Globus pallidus (tissue), 1 donor: ENCODE measurements at places on chromosomes 1 and 21.

DNA sequence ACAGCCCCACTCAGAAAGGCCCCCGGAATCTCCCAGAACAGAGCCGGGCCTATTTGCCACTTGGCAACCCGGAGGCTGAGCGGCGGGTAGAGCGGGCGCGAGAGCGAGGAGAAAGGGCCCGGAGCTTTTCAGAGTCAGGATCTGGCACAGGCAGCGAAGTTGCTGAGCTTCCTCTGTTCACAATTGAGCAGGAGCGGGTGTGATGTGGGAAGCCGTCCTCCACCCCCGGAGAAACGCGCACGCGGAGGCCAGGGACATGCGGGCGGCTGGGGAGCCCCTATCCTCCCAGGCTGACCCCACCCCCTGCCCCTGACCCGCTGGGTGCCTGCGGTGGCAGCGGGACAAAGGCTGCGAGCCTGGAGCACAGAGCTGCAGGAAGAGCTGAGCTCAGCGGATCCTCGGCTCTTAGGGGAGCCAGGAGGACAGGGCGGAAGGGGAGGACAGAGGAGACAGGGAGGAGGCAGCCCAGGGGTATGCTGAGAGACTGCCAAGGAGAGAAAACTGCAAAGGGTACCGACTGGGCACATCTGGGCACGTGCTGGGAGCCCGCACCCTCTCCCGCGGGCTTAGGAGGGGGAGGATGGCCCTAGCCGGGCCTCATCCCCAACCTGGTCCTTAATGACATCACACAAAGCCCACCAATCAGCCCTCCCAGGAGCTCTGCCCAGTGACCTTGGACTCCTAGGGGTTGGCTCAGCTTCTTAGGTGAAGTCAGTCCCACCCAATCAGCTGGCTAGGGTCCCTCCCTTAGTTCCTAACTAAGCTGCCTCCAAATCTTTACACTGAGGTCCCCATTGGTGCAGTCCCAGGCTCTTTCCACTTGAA is 9.3 kb downstream of the KIF21B start:
- DNase-seq, result peak; percentile 77

DNA sequence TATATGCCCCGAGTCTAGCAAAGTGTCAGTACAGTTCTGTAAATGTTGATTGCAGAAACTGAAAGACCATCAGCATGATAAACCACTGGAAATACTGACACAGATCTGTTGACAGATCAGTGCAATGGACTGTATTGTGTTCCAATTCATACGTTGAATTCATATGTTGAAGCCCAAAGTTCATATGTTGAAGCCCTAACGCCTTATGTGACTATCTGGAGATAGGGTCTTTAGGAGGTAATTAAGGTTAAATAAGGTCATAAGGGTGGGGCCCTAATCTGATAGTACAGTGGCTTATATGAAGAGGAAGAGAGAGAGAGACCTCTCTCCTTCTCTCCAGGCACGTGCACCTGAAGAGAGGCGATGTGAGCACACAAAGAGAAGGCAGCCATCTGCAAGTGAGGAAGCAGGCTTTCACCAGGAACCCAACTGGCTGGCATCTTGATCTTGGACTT is 144.7 kb downstream of the MRPL39 start:
- no peak for DNase-seq

GRCh38 chr1:152497273-152497672 is 13.3 kb upstream of the LCE5A start:
- DNase-seq, result no peak

DNA sequence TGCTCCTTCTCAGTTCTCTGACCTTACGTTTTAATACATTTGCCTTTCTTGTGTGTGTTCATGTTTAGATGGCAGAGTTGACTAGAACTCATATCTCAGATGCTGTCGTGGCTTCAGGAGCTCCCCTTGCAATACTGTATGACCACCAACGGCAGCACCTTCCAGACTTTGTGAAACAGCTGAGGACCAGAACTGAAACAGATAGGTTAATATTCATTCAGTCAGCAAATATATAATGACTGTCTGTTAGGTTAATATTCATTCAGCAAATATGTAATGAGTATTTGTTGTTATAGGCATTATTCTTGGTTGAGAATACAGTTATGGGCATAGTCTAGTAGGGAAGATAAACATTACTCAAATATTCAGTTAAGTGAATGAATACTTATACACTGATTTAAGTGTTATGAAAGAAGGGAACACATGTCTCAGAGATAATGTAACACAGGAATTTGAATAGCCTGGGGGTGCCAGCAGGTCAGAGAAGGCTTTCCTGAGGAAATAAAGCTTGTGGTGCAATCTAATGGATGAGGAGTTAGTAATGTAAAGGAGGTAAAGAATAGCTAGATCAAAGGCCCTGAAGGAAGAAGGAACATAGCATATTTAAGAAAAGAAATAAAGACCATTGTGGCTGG is 88.5 kb downstream of the CEP350 start:
- no peak for DNase-seq

- DNase-seq, result no peak
Observed at GRCh38 chr1:100457683-100458082, 80.3 kb upstream of the GPR88 start.

DNA sequence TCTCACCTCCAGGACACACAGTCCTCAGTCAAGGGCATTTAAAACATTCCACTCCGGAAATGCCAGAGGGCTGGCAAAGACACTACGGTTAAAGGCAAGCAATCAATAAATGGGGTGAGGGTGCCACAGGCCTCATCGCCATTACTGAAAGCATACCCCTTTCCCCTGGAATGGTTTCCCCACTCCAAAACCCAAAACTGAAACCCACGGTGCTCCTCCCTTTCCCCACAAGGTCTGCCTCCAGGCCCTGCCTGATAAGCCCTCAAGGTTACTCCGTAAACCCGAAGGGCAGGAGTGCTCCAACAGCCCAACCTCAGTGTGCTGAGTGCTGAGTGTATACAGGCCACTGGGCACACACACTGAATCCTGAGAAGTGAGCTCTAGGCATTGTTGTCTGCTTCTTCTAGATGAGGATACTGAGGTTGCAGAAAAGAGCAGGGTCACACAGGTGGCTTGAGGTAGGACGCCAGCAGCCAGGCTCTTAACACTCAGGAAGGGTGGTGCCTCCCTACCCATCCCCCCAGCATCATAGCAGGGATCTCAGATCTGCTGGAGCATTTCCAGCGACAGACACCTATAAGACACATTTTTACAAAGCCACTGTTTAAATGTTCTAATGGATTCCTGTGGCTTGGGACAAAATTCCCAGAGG is 29.0 kb downstream of the SSBP3 start:
- DNase-seq, result no peak

GRCh38 chr1:191897134-191897533 is 261.1 kb upstream of the RGS18 start:
- no peak for DNase-seq

- no peak for DNase-seq
Observed at GRCh38 chr1:109929170-109929569, 18.5 kb downstream of the CSF1 start.

DNA sequence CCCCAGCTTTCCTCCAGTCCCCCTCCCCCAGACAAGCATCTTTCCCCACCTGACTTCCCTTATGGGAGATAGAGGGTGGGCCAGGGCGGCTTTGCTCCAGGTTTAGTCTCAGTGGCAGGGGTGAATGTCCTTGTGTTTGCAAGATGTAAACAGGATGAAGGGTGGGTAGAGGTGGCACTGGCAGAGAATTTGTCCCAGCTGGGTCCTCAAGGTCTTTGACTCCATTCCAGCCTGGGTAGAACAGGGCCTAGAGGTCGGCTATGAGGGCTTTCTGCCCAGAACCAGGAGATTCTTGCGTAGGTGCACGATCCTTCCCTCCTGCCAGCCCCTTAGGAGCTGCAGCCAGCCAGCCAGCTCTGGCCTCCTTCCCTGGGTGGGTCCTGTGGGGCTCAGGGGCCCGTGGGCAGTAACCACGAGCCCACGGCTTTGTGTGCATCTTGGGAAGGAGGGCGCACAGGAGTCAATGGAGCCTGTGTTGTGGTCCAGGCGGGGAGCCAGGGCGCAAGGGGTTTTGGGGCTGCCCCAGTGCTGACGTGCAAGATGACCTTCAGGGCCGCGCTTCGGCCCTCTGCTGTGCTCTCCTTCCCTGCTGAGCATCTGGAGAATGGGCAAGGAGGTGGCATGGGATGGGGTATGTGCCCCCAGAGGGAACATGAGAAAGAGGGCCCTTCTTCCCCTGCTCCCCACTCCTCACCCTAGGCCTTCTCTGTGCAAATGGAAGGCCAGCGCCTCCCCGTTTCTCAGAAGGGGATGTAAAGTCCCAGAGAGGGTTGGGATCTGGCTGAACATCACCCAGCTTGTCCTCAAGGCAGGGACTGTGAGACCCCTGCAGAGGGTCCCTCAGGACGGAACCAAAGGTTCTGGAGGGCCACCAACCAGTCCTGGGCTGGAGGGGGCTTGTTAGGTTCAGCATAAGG is 15.7 kb downstream of the POU3F1 start:
- DNase-seq, result no peak
